ENCODE measurements at places on chromosomes 3 and 15. TPM values are rescaled to one million over a fixed set of nuclear protein-coding genes. Genes with fewer than 3 reads are reported as not detected.
A peak's percentile ranks its signal among the peaks of the same experiment; 100 is the strongest.

Gene LRRC3B
- not detected for total RNA-seq

Gene DAPK2
- total RNA-seq = 0.36 TPM

Gene KCNAB1
- total RNA-seq = not detected

DNA sequence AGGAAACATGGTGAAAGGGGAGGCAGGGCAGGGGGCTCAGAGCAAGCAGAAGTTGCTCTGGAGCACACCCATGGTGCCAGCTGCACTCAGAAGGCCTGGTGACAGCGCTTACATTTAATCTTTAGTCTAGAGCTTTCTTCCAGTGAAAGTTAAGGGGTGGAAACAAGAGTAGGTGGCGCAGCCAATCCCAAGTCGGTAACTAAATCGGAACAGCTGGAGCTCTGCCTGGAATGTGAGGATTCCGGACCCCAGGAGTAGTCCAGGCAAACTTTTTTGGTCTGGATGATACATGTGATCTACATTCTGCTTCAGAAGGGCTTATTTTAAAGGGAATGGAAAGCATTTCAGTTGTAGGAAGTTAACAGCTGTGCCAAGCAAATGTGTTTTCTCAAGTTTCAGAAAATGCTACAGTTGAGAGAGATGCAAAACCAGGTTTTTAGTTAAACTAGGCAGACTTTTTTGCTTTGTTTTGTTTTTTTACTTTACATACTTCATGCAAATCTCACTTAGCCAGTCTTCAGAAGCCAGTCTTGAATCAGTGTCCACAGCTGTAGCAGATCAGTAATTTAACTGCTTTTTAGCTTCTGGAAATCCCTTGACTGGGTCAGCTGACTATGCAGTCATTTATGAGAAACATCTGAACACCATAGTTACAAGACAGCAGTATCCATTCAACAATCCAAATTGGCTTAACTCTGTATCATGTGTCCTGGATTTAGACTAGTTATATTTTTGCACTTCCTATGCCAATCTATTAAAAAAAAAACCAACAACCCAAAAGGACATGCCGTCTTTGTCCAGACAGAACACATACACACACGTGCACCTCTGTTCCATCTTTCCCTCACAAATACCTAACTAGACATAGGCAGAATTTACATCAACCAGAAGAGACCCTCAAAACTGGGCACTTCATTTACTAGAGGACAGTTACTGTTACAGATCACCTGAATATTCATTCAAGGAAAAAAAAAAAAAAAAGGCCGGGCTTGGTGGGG, 33.2 kb downstream of the ZNF106 start:
- DNase-seq = peak; percentile 87

- peak; percentile 25 for DNase-seq
Observed at GRCh38 chr3:112115161-112115739, 17.8 kb downstream of the GCSAM start.

All from OCI-LY7 (cell line).